Fibroblast of villous mesenchyme (primary cell): ENCODE measurements at places on chromosomes 3 and 15. TPM values are rescaled to one million over a fixed set of nuclear protein-coding genes. Genes with fewer than 3 reads are reported as not detected.
A peak's percentile ranks its signal among the peaks of the same experiment; 100 is the strongest.

DNA sequence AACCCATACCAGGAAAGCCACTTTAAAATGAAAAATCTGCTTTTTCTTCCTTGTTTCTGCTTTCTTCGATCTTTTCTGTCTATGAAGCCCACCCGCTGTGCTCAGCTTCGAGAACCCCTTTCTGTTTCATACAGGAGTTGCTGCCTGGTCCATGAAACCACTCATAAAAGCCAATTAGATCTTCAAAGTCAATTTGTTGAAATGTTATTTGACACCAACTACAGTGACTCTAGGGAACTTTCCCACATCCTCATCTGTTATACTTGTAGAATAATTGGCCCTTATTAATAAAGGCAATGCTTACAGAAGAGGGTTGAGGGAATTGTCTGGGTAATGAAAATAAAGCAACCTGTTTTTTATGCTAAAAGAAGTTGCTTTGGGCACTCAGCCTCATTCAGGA, 523.6 kb downstream of the OCA2 start:
- no peak for DNase-seq

RTP3 gene
- total RNA-seq: 0.43 TPM in 1 of 2 replicates, not detected in the other

P2RY14 gene
- total RNA-seq: not detected in 2 replicates

GASK1A gene
- 0.32 and 1.7 TPM in 2 replicates for total RNA-seq

DNA sequence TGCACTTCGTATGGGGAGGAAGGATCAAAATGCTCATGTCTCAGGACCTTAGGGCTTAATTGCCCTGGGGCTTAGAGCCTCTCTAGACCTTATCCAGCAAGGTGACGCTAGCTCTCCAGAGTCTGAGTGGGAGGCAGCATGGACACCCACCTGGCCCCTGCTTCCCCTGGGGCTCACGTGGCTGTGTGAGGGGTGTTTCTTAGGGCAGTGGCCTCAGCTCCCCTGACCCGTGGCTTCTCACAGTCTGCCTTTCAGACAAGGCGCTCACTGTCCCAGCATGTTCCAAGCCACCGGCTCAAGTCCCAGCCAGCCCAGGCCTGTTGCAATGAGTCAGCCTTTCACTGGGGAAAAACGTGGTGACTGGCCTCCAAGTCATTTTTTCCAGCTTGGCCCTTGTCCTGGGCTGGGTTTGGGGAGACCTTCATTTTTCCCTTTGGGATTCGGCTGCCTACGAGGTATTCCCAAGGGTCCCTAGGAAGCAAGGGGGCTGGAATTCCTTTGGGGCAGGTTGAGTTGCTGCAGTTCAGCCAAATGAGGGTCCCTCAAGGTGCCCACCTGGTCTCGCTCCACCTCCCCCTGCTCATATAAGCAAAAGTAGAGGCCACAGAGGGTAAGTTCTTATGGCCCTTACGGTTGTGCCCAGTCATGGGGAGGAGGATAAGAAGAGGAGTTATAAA, 15.7 kb downstream of the BHLHE40 start:
- peak; percentile 86 for DNase-seq

- DNase-seq: peak; percentile 83
Measured at GRCh38 chr15:29103824-29104565, 165.6 kb downstream of the NSMCE3 start.

MTFMT gene
- 18.0 and 30.7 TPM in 2 replicates for total RNA-seq
